Dorsolateral prefrontal cortex (tissue), 122 donors: ENCODE measurements at places on chromosomes 16 and 17. TPM values are rescaled to one million over a fixed set of nuclear protein-coding genes. Genes with fewer than 3 reads are reported as not detected.

Gene CAVIN1
- 39.9 TPM for total RNA-seq

Gene KCNJ18
- not detected for total RNA-seq

Gene CTRB2
- not detected for total RNA-seq

Gene SPNS2
- 65.0 TPM for total RNA-seq

Gene TBC1D3H
- total RNA-seq = not detected

Gene NDRG4
- total RNA-seq = 688 TPM

DNA sequence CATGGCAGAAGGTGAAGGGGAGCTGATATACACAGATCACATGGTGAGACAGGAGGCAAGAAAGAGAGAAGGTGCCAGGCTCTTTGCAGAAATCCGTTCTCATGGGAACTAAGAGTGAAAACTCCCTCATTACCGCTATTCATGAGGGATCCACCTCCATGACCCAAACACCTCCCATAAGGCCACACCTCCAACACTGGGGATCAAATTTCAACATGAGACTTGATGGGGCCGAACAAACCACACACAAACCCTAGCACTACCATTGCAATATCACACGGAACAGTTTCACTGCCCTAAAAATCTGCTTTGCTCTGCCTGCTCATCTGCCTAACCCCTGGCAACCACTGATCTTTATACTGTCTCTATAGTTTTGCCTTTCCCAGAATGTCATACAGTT, 34.8 kb downstream of the C17orf67 start:
- no peak for DNase-seq

DNA sequence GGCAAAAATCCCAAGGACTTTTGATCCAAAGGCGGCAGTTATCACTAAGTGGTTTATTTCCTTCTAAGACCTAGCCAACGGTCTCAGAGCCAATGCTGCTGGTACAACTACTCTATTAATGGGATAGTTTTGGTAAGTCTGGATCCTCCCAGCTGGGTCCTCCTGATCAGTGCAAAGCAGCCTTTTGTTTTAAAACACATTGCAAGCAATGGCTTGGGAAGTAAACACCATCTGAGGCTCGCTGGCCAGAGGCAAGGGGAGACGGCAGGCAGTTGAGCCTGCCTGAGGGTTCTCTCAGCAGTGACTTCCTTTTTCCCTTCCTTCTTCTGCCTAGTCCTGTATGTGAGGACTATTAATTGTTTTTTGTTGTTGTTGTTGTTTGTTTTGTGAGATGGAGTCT, 1.6 kb upstream of the SLC5A10 start:
- no peak for DNase-seq

- peak; percentile 9 for DNase-seq
Measured at GRCh38 chr16:75590920-75591843, 25.0 kb downstream of the GABARAPL2 start.

GRCh38 chr16:53892155-53892554, 188.2 kb downstream of the FTO start:
- DNase-seq = no peak

DNA sequence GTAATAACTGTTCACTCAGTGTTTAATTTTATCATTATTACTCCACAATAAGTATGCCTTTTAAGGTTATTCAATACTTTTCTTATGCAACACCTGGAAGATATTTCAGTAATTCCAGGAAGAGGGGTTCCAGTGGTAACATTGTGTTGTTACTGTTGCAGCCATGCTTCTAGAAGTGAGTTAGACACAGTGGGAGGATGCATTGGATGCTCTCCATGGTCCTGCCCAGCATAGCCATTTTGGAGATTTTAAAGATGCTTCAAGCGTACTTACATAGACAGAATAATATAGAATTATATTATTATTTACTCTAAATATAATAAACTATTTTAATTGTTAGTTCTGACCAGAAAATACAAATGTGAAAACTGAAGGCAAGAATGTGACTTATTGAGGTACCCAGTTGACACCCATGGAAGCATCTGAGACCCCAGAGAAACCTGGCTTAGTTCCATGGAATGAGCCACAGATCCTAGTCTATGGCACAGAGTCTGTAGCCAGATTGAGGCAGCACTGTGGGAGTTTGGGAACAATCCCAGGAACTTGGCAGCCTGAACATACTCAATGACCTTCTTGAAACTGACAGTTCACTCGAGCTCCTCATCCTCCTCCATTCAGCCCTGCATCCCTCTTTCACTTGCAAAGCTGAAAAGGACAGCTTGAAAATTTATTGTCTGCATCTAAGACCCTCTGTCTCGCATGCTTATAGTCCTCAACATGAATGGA, 190.1 kb upstream of the HS3ST4 start:
- no peak for DNase-seq
